EH (cell line): ENCODE measurements at places on chromosomes 5 and 9.
A peak's percentile ranks its signal among the peaks of the same experiment; 100 is the strongest.

- DNase-seq = no peak
Observed at GRCh38 chr9:86649913-86650312, 295.7 kb upstream of the TUT7 start.

- DNase-seq = no peak
Observed at GRCh38 chr5:24161559-24161958, 483.2 kb downstream of the CDH10 start.

DNA sequence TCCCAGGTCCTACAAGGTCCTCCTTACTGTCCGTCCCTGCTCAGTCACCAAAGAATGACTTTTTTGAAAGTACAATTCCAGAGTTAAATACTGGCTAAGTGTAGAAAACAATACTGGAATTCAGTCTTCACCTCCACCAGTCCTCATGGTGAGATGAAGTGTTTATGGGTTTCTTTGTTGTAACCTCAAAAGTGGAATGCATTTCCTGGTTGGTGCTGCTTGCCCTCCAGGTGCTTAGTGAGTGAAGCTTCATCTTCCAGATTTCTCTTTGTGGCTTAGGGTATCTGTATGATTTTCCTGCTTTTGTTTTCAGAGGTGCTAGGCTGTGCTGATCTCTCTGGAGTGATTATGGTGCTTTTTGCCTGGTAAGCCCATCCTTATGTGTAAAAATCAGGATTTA, 49.4 kb upstream of the DHFR start:
- DNase-seq = no peak

- peak; percentile 37 for DNase-seq
Observed at GRCh38 chr9:35285731-35286130, 123.9 kb downstream of the UNC13B start.

DNA sequence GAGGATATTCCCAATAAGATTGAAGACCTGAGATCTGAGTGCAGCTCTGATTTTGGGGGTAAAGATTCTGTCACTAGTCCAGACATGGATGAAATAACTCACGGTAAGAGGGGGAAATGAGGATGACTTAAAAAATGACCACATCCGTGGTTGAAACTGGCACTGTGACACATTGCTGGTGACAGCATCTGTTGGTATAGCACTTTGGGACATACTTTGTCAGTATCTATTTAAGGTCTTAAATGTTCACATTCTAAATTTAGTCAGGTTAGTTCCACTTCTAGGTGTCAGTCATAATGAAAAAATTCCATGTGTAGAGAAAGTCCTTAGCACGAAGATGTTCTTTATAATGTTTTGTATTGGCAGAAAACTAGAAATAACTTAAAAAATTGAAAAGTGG, 70.9 kb downstream of the GAPVD1 start:
- no peak for DNase-seq

DNA sequence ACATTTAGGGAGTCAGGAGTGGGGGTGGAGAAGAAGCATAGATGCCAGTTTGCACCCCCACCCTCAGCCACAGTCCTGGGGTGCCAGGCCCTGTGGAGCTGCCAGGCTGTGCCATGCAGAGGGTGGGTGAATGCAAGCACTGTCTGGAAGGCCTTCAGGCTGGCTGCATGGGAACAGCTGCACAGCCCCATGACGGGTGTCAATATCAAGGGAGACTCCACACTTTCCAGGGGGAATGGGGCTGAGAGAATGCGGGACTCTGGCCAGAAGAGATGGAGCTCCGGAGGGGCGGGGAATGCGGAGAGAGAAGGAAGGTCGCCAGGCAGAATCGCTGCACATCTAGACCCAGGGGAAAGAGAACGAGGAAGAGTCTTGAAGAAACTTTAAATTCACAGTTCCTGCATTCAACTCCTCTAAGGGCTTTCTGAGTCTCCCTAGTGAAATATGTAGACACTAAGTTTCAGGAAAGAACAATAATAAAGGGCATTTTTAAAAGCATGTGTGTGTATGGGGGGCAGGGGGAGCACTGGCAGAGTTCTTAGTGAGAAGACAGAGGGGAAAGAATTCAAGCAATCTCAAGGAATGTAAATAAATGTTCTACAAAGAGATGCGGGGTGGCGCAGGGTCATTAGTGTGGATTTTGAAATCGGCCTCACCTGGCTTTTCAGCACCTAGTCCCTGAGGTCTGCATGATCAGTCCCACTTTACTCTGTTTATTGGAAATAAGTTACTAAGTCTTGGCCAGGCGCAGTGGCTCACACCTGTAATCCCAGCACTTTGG, 59.1 kb downstream of the BOD1 start:
- no peak for DNase-seq

GRCh38 chr5:111834926-111835599, 78.1 kb upstream of the NREP start:
- DNase-seq = peak; percentile 13

- no peak for DNase-seq
Observed at GRCh38 chr9:4022435-4023067, 277.3 kb downstream of the GLIS3 start.

- DNase-seq = no peak
Observed at GRCh38 chr5:118832974-118833373, 155.4 kb downstream of the DTWD2 start.

DNA sequence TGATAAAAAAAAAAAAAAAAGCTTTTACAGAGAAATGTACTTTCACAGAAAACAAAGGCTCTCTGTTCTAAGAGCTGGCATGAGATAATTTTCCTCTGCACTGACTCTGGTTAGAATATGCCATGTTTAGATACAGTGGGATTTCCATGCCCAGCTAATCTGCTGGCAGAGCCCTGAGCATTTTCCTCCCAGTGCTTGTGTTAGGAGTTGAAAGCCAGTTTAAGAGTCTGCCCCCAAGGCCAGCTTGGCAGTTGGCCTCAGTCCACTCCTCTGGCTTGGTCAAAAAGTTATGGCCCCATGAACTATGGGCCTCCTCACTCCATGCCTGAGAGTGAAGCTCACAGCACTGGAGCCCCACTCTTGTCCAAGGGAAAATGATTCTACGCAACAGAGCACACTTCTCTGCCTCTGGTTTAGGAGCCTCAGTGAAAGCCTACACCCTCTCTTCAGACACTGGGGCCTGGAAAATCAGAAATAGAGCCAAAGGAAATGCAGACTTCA, 21.9 kb downstream of the MOCS2 start:
- DNase-seq = no peak

DNA sequence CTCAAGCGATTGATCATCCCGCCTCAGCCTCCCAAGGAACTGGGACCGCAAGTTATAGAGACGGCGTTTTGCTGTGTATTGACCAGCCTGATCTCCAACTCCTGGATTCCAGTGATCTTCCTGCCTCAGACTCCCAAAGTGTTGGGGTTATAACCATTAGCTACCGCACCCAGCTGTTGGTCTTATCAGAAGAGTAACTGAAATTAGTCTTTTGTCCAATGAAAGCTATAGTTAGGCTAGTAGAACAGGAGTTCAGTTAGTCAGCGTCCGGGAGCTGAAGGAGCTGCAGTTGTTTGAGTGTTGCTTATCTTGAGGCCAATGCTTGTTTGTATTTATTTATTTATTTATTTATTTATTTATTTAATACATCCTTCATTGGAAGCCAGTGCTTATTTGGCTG, 3.2 kb upstream of the MIGA2 start:
- no peak for DNase-seq
